ENCODE measurements at places on chromosomes 7 and 10.

DNA sequence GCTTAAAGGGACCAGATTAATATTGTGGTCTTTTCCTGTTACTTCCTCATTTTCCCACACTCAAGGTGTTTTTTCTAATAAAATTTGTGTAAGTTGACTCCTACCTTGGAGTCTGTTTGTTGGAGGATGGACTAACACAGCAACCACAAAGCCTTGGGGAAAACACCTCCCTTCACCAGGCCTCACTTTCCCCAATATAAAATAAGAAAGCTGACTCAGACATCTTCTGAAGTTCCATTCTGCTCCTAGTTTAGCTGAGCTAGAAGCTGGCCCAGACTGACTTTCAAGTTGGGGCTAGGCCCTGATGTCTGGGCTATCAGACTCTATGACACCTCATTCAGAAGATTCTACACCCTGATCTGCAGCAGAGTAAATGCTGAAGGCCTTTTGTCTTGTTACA lies 73.0 kb upstream of the ADRB1 start:
- no peak for DNase-seq

- DNase-seq: no peak
Observed at GRCh38 chr10:61332581-61332980, 120.6 kb downstream of the TMEM26 start.

DNA sequence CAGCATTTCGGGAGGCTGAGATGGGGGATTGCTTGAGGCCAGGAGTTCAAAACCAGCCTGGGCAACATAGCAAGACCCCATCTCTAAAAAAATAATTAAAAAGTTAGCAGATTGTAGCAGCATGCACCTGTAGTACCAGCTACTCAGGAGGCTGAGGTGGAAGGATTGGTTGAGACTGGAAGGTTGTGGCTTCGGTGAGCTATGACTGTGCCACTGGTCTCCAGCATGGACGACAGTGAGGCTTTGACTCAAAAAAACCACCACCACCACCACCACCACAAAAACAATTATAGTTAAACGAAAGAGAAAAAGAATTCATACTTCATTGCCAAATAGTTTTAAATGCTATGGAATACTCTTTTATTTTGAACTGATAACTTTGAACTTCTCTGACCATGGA lies 63.4 kb downstream of the VTI1A start:
- no peak for DNase-seq

- DNase-seq: no peak
Observed at GRCh38 chr7:148702876-148703670, 4.4 kb downstream of the CUL1 start.

- peak; percentile 97 for DNase-seq
Observed at GRCh38 chr7:2248984-2249694, 7.1 kb downstream of the NUDT1 start.

DNA sequence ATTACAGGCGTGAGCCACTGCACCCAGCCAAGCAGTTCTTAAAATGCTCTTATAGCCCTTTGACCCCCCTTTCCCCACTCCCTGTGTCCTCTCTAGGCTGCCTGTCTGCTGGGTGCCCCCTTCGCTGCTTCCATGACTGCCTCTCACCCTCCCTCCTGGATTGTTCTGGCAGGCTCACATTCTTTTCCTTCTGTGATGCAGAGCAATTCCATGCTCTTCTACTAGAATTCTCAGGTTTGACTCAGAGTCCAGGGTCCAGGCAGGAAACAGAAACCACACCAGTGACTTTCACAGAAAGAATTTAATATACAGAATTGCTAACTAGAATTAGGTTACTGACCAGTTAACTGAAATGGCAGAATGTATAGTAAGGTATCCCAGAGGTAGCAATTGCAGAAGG lies 244.8 kb downstream of the BAMBI start:
- DNase-seq: peak; percentile 13

DNA sequence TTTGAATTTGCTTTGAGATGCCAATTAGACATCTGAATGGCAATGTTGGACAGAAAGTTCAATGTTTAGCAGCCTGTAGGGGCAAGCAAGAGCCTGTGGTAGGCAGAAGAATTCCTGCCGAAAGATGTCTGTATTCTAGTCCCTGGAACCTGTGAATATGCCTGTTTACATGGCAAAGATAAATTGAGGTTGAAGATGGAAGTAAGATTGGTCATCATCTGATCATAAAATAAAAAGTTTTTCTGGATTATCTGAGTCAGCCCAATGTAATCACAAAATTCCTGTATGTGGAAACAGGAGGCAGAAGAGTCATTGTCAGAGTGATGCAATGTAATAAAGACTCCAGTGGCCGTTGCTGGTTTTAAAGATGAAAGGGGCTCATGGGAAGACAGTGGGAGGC lies 430.5 kb downstream of the MDFIC start:
- DNase-seq: peak; percentile 45

GRCh38 chr7:29808075-29808801 lies 1.9 kb downstream of the WIPF3 start:
- no peak for DNase-seq

DNA sequence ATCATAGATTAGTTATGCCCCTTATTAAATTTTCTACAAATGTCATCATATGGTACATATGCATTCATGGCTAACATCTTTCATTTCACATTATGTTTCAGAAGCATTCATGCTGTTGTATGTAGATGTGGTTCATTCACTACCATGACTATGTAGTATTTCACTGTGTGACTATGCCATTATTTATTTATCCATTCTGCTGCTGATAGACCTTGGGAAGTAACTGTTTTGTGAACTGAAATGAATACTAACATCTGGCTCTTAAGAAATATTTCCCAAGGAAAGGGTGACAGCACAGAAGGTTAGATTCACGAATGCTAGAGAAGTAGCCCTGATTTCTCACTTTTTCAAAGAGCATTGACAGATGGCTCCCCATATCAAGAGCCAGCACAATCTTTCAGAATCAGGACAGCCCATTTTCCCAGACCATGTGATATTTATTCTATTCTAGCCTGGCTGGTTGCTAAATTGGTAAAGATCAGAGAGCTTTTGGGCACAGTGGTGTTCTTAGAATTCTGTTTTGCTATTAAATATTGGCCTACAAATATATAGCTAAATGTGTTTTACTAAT lies 157.4 kb downstream of the DYNC1I1 start:
- no peak for DNase-seq

DNA sequence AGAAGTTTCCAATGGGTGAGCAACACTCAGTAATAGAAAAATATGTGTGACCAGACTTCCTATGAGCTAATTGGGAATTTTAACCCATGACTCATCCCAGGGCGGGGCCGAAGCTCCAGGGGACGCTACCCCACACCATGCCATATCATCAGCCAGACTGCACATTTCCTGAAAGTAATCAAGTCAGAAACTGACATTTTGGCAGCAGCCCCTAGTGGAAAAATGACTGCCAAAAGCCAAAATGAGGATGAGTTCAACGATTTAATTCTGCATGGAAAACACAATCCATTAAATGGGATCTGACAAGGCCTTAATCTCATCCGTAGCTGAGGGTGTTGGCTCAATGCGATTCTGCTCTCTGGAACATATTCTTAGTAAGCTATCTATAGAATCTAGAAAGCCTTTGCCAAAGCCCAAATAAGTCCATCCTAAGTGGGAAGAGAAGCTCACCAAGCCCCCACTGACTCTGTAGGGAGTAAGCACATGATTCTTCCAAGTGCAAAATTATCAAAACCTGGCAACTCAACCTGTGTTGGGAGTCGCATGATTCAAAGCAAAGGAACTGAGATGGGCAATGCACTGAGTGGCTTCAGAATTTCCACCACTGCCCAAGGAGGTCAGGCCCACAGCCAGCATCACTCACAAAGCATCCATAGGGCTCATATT lies 93.1 kb upstream of the PDE1C start:
- peak; percentile 99 for DNase-seq

GRCh38 chr10:33547976-33548375 lies 213.5 kb upstream of the NRP1 start:
- no peak for DNase-seq

- DNase-seq: no peak
Observed at GRCh38 chr7:43671521-43671920, 57.8 kb downstream of the COA1 start.

- no peak for DNase-seq
Observed at GRCh38 chr10:124608093-124608721, 136.0 kb downstream of the FAM53B start.

DNA sequence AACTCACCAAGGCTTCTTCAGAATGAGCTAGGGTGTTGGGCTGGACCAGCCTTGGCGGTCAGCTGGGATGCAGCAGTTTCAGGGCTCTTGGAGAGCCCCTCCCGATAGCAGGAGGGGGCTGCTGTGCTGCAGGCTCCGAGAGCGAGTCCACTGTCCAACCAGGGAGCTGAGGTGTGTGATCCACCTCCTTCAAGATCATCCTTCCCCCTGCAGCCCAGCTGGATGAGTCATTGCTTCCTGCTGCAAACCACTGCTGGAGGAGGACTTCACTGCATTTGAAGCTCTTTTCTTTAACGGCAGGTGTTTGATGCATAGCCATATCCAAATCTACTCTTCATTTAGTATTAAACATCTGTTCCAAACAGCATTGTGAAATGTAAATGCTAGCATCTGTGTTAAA lies 54.2 kb upstream of the EBF3 start:
- DNase-seq: peak; percentile 75

- DNase-seq: no peak
Observed at GRCh38 chr10:77361831-77362230, 275.8 kb downstream of the KCNMA1 start.

- no peak for DNase-seq
Observed at GRCh38 chr7:25308906-25309705, 80.8 kb upstream of the NPVF start.

- DNase-seq: peak; percentile 71
Observed at GRCh38 chr10:88270871-88271713, 312.0 kb downstream of the RNLS start.

- no peak for DNase-seq
Observed at GRCh38 chr10:105699504-105699903, 1058.4 kb downstream of the SORCS3 start.

DNA sequence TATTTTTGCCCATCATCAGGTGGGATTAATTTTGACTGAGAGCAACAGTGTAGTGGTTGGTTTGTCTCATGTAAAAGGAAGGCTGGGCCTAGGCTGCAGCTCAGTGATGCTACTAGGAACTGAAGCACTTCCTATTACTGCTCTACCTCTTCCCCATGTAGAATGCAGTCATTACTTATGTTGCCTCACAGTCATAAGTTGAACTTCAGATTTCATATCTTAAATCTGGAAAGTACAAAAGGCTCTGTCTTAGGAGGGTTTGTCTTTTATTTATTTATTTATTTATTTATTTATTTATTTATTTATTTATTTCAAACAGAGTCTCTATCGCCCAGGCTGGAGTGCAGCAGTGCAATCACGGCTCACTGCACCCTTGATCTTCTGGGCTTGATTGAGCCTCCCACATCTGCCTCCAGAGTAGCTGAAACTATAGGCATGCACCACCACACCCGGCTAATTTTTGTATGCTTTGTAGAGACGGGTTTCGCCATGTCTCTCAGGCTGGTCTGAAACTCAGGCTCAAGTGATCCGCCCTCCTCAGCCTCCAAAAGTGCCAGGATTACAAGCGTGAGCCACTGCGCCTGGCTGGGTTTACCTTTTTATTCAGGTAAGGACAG lies 721.7 kb upstream of the GALNT17 start:
- no peak for DNase-seq

DNA sequence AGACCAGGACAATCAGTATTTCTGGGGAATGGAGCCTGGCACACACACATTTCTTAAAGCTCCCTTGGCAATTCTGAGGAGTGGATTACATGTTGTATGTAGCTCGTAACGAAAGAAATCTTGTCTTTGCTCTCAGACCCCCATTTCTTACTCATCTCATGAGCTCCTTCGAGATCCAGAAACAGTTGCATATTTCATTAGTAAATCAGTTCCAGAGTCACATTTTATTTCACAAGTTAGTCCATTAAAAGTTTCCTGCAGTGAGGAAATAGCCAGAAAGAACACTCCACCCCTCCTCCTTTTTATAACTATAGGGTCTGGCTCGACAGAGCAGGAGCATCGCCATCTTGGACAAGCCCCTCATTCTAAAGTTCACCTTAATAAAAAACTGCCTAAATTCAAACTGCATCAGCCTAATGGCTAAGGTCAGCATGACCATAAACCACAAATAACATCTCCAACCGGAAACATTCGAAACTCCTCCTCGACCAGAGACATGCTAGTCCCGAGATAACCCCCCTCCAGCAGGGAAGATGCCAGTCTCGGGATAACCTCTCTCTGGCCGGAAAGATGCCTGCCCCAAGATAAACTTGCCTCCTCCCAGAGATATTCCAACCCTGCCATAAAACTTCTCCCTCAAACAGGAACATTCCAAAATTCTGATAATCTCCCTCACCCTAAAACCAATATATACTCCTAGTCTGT lies 7.4 kb downstream of the EGFR start:
- DNase-seq: no peak

GRCh38 chr10:109932391-109932790 lies 9.1 kb upstream of the XPNPEP1 start:
- no peak for DNase-seq

DNA sequence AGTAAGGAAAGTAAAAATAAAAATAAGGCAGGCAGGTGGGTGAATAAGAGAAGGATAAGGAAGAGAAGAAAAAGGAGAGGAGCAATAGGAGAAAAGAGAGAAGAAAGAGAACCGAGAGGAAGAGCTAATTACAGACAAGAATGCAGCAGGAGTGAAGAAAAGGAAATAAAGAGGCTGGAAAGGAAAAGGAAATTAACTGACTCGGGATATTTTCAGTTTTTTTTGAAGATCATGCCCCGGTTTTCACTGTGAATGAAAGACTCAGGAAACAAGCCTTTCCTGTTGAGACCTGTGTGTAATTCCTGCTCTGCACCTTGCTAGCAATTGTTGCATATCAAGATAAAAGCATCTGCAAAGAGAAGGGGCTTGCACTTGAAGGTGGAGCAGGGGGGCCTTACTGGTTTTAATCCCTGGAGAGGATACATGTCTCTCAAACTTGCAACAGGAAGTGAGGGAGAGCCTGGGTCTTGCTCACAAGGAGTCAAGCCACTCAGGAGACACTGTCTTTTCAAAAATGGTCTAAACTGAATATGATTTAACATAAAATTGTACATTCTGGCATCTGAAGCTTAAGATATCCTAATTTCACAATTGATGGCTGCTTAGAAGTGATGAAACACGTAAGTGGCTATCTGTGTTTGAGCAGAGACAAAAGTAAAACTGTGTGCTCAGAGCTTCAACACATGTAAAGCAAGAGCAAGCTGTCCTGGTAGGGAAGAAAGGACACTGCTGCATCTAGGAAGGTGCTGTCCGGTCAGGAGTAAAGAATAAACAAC lies 157.6 kb downstream of the FAM107B start:
- DNase-seq: no peak

DNA sequence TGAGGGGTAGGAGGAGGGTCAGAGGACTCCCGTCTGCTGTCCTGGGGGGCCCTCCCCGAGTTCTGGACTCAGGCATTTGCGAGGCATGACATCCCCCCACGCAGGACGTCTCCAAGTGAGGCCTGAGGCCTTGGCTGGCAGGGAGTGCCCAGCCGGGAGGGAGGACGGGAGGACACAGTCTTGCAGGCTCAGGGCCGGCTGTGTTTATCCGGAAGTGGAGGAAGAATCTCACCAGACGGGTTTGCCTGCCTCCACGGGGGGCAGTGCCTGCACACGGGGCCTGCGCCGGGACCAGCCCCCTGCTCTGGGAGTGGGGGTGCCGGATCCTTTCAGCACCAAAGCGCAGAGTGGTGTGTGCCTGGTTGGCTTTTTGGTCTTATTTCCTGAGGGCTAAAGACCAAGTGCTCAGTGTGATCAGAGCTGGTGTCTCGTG lies 10.9 kb downstream of the PWWP2B start:
- no peak for DNase-seq

GRCh38 chr7:73669288-73669701 lies 1.7 kb downstream of the VPS37D start:
- no peak for DNase-seq

- DNase-seq: no peak
Observed at GRCh38 chr10:45256246-45256645, 59.2 kb downstream of the OR13A1 start.

GRCh38 chr10:11282156-11282555 lies 264.5 kb downstream of the CELF2 start:
- DNase-seq: no peak
